ENCODE measurements at places on chromosomes 16 and 17.
A peak's percentile ranks its signal among the peaks of the same experiment; 100 is the strongest.

DNA sequence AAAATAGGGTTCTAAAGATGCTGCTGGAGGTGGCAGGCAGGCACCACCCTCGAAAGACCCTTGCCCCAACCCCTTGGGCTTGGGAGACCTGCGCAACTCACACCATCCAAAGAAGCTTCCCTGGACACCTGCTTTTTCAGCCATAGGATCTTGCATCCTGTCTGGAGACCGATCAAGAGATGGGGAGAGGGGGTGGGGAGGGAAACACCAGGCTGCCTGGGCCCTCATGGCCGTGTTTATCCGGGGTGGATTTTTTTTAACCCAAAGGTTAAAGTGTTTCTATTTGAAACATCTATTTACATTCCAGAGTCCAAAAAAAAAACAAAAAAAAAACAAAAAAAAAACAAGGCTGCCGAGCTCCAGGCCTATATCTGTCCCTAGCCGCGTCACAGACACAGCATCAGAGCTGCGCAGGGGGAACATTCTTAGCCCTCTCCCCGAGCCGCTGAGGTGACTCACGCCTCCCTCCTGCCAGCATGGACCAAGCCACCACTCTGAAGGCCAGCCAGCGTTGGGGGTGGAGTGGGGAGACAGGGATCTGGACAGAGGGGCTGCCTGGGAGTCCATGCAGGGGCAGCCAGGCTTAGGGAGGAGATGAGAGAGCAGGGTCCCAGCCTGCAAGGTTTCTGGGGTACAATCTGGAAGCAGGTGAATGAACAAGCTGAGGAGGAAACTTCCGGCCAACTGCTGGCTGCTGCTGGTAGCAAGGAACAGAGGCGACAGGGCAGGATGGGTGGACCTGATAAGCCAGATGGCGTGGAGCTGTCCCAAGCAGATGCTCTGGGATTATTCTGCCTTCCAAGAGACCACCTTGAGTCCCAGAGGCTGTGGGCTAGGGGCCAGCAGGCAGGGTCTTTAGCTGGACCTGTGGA lies 14.8 kb downstream of the HDAC5 start:
- no peak for DNase-seq

- no peak for DNase-seq
These were observed 36.5 kb downstream of the CPNE2 start for GRCh38 chr16:57128771-57129389.

DNA sequence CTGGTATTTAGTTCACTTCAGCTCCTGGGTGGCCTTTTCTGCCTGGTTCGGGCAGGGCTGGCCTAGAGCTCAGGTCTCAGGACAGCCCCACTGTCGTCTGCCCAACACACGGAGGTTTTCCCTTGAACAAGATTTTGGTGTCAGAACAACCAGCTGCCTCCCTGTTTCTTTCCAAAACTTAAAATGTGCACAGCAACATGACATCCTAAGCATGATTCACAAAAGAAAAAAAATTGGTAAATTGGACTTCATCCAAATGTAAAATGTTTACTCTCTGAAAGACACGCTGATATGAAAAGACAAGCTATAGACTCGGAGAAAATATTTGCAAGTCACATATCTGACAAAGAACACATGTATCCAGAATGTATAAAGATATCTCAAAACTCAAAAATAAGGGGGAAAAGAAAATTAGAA lies 197.8 kb upstream of the CHMP6 start:
- DNase-seq: peak; percentile 67

GRCh38 chr17:36640836-36641235 lies 39.5 kb downstream of the MRM1 start:
- no peak for DNase-seq

- DNase-seq: no peak
These were observed 18.5 kb downstream of the MLYCD start for GRCh38 chr16:83917152-83918120.

- DNase-seq: no peak
These were observed 10.7 kb upstream of the ZNF423 start for GRCh38 chr16:49866595-49867071.

DNA sequence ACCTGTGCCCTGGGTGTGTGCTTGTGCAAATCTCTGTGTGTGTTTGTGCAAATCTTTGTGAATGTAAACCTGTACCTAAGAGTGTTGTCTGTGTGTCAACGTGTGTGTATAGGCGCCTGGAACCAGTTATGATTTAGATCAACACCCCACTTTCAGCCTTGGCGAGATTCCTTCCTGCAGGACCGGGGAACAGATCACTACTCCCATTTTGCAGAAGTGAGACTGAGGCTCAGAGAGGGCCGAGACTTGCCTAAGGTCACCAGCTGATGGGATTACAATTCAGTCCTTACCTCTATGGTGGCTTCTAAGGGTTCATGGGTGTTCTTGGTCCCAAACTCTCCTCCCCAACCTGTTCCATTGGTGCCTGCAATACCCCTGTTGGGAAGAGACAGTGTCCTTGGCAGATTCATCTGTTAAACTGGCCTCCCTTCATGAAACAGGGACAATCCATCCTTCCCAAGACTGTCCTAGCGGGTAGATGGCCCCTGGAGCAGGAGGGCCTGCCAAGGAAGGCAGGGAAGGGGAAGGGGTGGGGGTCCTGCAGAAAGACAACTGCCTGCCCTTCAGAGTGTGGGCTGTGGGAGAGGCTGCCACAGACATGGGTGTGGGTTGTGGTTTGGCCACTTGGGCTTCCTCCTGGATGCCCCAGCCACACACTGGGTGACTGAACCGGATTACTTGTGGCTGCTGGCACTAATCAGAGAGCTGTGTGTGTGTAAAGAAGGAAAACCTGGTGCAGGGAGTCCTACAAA lies 6.9 kb upstream of the MAPK7 start:
- DNase-seq: no peak

DNA sequence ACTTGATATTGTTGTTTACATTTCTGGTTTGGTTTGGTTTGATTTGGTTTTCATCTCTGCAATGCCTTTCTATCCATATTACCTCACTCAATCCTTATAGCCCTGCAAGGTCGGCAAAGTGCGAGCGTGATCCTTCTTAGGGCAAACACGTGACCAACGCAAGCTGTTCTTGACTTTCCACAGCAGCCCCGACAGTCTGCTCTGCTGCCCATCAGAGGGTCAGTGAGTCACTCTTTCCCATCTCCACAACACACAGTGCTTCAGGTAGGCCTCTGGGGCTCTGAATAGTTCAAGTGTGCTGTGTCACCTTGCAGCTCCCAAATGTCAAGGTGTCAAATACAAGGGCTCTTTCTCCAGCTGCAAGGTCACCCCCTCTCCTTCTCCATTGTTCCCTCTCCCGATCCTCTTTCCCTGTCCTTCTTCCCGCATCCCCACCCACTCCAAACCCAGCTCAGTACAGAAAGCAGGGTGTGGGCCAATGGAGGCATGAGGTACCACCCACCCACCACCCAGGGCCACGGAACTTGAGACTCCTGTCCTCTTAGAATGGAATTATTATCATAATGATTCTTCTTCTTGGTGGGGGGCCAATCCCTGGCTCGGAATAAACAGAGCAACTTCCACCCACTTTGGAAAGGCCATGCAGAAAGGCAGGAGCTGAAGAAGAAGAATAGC lies 139.7 kb downstream of the SLC39A11 start:
- no peak for DNase-seq

GRCh38 chr17:40791787-40792436 lies 7.8 kb downstream of the KRT28 start:
- DNase-seq: no peak

DNA sequence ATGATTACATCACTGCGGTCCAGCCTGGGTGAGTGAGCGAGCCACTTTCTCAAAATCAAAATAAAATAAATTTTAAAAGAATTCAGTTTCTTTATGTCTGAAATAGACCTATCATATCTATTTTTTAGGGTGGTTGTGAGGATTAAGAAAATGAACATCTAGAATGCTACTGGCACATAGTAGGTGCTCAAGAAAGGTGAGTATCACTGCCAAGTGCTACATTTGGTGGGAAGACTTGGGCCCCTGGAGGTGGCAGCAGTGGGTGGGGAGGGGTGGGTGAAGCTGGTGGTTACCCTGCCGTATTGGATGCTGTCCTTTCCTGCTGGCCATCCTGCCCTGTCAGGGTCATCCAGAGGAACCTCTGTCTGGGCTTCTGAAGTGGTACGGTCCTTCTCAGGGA lies 50.3 kb downstream of the ABCC6 start:
- DNase-seq: no peak

DNA sequence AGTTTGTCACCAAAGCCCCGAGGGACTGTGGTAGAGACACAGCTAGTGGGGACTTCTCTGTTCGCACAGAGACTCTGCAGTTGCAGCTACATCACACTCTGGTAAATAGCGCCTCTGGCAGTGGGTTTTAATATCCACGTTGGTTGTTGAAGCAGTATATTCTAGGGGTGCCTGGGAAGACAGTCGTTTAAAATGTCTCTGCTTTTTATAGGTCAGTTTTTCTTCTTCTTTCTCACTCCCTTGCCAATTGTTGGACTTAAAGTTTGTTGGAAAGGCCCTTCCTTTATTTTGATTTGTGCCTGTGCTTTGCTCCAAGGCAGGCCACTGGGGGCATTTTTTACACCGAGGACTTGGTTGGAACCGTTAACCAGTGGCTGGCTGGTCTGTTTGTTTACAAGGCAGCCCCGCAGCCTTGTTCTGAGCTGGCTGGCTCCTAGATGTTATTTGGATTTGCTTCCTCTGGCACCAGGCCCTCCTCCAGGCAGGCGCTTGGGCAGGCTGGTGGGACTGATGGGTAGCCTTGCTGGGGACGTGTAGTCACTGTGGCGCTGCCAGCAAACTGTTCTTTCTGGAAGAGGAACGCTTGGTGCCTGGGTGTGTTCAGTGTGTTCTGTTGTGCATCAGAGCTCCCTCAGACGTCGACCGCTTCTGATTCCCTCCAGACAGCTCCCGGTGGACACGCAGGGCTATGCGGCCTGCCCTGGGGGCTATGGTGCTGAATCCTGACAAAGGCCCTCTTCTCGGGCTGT lies 218.2 kb upstream of the CHMP6 start:
- DNase-seq: no peak

- DNase-seq: no peak
These were observed 190.9 kb upstream of the GSE1 start for GRCh38 chr16:85422196-85422631.

DNA sequence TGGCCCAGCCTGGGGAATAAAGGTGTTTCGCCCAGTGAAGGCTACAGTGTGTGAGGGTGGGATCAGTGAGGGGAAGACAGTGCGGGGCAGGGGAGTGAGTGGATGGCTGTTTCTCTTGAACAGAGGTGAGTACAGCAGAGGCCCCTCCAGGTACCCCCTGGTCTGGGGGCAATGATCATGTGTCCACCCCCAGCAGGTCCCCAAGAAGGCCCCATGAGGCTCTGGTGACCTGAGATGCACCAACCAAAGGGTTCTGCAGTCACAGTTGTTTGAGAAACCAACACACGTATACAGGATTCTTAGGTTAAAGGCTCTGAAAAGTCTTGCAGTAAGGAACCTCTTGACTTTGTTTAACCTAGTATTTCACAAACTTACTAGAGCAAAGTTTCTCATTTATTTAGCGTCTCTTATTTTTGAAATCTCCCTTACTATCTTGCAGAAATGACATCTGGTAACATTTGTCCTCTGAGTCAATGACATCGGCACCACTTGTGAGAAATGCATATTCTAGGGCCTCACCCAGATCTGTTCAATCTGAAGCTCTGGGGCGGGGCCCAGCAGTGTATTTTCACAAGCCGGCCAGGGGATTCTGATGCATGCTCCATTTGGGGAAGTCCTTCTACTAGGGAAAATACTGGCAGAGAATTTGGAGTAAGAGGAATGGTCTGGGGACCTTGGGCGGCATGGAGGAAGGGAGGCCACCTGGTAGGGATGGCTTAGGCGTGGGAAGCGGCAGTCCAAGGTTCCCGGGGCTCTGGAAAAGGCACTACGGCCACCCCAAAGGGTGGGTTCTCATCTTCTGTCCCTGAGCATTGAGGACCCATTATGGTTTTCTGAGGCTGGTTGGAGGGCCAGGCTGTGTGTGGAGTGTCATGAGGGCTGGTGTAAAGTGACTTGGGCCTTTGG lies 217.3 kb downstream of the NTN1 start:
- DNase-seq: no peak

- no peak for DNase-seq
These were observed 254.9 kb downstream of the PARN start for GRCh38 chr16:14375132-14375491.

DNA sequence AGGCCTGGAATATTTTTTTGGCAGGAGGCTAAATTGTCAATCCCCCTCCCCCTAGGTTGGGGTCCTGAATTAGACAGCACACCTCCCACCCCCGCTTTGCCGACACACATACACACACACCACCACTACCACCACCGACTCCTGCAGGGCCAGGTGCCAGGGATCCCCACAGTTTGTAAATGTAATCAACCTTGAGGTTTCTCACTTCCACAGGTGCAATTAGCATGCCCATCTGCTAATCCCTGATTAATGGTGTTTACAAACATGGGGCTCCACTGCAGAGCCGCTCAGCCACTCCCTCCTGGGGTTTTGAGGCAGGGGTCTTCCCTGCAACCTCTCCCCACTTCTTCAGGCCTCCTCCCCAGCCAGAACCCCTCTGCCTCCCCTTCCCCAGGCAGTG lies 11.8 kb downstream of the MRM1 start:
- no peak for DNase-seq

- DNase-seq: no peak
These were observed 389.9 kb downstream of the UTP18 start for GRCh38 chr17:51650202-51650601.

DNA sequence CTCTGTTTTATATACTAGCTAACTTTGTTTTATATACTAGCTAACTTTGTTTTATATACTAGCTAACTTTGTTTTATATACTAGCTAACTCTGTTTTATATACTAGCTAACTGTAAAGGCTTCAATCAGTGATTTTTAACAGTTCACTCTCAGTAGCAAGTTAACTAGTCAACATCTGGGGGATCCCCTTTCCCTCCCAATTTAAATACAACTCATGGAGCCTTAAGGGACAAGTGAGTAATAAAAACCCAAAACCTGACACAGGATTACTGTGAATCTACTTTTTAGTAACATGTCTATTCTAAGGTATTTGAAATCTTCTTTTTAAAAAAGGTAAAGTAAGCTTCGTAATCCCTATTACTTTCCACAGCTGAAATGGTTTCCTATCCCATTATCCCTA lies 32.2 kb downstream of the FAM222B start:
- DNase-seq: no peak

DNA sequence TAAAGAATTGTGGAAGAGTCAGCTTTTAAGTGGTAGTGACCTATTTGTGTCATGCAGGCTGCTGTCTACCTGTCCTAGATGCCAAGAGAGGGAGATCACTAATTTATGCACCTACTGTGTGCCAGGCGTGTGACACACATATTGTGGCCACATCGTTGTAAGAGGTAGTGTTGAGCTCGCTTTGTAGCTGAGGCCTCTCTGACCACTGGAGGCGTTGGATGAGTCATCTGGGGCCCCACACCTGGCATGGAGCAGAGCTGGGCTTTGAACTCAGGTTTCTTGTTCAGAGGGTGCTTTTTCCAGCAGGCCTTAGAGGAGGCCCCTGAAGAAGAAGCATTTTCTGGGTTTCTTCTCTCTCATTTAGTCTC lies 52.3 kb upstream of the LGALS9 start:
- DNase-seq: peak; percentile 26

All from hematopoietic multipotent progenitor cell treated with erythropoietin and hydrocortisone succinate and interleukin-3 and kit ligand, for 17 days (in vitro differentiated cells).